Omental fat pad (tissue), 4 donors: ENCODE measurements at places on chromosomes 11 and 22. TPM values are rescaled to one million over a fixed set of nuclear protein-coding genes. Genes with fewer than 3 reads are reported as not detected.

The ANO1 gene
- total RNA-seq, result 1.7 TPM

The WT1 gene
- total RNA-seq, result 5.5 TPM

The PGA3 gene
- total RNA-seq, result 96.7 TPM

The MAPK8IP1 gene
- 7.4 TPM for total RNA-seq

The KCTD14 gene
- 3.5 TPM for total RNA-seq

The C11orf87 gene
- 0.09 TPM for total RNA-seq

The GLYAT gene
- total RNA-seq, result 1.2 TPM

The MUC2 gene
- not detected for total RNA-seq

The HTR3A gene
- not detected for total RNA-seq

The MS4A6E gene
- not detected for total RNA-seq

The CSNK2A3 gene
- 1.6 TPM for total RNA-seq

The P2RY2 gene
- total RNA-seq, result 0.72 TPM

The LMNTD2 gene
- 2.0 TPM for total RNA-seq

The SLC22A12 gene
- total RNA-seq, result not detected

The PRODH gene
- 17.7 TPM for total RNA-seq

The TCIRG1 gene
- 103 TPM for total RNA-seq

The GDPD4 gene
- total RNA-seq, result not detected
